Left lobe of liver (tissue), 2 donors: ENCODE measurements at places on chromosomes 2 and 18.

DNA sequence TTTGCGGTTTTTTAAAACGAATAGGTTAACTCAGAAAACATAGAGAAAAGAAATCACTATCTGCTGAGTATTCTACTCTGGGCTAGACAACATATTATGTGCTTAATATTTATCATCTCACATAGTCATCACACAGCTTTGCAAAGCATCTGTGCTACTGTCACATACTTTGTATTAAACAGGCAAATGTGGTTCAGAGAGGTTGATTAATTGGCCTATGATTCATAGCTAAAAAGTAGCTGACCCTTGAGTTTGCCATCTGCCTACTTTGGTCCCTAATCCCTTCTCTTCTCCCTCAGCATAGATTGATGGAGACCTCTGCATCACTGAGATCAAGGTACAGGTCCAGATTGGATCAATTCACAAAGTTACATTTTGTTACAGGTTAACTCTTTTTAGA is 21.4 kb downstream of the ANKRD30B start:
- no peak for DNase-seq

DNA sequence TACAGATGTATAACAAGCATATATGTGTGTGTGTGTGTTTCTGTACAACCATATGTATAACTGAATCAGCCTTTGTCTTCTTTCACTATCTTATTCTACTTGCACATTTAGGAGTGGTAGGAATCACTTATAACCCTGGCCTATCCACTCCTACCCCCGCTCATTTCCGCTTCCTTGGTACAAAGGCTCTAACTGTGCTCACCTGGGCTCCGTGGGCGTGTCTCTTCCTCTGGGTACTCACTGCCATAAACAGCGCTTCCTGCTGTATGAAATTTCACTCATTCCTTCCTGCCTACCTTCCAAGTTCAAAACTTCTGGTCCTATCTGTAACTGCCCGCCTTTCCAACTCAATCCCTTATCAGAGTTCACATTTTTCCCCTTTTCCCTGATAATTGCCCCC is 815.5 kb downstream of the EPHA4 start:
- DNase-seq: no peak

DNA sequence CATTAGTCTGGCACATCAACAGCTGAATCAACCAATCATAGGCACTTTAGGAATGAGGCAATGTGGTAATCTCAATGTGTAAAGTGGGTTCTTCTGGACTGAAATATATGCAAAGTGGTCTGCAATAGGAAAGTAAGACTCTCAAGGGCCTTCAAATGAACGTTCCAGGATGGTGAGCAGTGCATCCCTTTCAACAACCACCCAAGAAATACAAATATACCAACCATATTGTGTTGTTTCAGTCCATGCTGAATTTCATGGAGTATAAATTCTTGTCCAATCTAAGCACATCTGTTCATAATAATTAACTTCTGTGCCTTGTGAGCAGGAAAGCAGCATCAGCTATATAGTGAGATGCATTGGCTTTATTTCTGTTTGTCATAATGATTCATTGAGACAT is 556.2 kb downstream of the THSD7B start:
- no peak for DNase-seq

DNA sequence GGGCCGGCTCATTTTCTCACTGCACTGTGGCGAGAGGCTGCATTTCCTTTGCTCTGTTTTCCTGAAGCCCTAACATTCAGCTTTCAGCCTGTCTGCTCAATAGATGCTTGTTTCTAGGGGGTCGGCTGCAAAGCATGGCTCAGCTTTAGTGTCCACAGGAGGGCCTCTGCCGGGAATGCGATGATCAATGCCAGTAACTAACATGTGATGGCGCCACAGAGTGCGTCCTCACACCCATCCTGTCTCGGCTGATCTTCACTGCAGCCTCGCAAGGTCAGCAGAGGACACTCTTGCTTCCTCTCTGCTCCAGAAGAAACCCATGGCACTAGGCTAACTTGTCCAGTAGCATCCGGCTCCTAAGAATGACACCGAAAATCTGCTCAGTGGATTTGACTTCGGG is 156.4 kb upstream of the PXDN start:
- no peak for DNase-seq

DNA sequence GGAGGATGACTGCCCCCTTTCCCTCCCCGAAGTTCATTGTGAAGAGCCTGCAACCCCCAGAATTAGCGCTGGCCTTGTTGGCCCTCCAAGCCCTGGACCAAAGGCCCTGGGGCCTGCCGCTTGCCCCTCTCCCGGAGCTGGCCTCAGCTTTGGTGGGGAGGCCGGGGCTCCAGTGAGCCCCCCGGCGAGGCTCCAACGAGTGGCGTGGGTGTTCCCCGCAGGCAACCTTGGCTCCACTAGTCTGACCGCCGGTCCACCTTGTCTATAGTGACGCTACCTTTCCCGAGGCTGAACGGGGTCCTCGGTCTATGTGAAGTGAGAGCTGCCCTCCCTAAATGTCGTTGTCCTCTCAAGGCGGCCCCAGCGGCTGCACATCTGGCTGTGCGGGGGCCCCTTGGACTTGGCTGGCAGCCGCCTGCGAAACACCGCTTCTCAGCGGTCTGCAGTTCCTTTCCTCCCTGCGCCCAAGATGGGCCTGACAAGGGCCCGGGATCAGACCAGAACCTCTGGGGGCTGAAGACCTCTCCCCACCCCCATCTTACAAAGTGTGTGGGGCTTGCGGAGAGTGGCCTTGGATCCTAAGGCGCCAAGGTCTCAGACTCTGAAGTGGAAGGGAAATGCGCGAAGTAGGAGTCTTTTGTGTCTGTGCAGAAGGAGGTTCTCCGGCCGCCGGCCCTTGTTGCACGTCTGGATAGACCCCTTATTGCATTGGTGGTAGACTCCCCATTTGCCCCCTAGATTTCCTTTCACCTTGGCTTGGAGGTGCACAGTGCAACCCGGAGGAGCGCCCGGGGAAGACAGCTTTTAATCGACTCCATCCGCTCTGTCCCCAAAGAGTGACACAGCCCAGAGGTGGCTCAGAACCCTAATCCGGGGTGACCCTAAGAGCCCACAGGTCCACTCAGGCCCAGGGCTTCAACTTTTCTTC is 3.9 kb upstream of the HOXD10 start:
- DNase-seq: no peak

- DNase-seq: no peak
Measured at GRCh38 chr2:25063876-25064660, 22.2 kb downstream of the EFR3B start.

- DNase-seq: no peak
Measured at GRCh38 chr2:238808761-238809160, 39.1 kb upstream of the TWIST2 start.

DNA sequence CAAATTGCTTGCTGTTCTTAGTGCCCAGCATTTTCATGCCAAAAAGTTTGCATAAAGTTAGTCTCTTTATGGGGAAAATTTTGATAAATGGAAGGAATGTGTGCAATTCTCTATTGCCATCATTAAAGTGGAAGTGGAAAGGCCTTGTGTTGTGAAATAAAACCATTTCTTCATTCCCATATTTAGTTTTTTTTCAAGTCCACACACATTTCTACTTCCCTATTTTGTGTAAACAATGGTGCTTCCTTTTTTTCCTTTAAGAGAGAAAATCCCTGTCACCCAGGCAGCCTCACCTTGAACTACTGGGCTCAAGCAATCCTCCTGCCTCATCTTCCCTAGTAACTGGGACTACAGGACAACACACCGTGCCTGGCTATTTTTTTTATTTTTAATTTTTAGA is 42.3 kb upstream of the NCOA1 start:
- DNase-seq: no peak

DNA sequence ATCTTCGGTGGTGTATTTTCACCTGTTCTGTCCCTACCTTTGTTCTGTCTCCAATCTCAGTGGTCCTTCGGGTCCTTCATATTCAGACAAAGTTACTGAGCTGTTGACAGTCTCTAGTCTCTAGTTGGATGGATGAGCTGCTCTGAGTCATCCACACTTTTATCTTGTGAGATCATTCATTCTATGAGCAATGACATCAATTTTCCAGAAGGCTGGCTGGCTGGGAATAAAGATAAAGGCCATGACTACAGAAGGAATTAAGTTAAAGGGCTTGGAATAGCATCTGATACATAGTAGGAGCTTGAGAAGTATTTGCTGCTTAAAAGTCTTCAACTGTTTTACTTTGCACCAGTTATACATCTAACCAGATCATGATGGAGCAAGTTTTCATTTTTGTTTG is 43.1 kb upstream of the SLC39A10 start:
- DNase-seq: no peak

DNA sequence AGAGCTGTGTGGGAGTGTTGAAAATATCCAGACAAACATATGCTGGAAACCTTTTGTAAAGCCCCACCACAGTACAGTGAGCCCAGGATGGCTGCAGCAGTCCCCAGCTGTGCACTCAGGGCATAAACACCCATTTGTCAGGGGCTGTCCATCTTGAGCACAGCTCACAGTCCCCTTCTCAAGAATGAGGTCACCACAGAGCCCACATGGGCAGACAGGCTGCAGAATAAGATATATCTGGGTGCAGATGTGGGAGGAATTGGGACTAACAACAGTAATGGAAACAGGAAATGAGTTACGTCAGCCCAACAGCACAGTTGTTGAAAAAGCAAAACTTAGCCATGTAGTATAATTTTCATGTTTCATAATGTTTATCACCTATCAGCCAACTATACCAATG is 219.6 kb downstream of the ETAA1 start:
- no peak for DNase-seq

GRCh38 chr2:120602251-120602650 is 133.4 kb upstream of the GLI2 start:
- DNase-seq: no peak

- no peak for DNase-seq
Measured at GRCh38 chr2:152443771-152444170, 108.8 kb downstream of the FMNL2 start.

GRCh38 chr2:173150087-173150486 is 74.4 kb downstream of the MAP3K20 start:
- DNase-seq: no peak

DNA sequence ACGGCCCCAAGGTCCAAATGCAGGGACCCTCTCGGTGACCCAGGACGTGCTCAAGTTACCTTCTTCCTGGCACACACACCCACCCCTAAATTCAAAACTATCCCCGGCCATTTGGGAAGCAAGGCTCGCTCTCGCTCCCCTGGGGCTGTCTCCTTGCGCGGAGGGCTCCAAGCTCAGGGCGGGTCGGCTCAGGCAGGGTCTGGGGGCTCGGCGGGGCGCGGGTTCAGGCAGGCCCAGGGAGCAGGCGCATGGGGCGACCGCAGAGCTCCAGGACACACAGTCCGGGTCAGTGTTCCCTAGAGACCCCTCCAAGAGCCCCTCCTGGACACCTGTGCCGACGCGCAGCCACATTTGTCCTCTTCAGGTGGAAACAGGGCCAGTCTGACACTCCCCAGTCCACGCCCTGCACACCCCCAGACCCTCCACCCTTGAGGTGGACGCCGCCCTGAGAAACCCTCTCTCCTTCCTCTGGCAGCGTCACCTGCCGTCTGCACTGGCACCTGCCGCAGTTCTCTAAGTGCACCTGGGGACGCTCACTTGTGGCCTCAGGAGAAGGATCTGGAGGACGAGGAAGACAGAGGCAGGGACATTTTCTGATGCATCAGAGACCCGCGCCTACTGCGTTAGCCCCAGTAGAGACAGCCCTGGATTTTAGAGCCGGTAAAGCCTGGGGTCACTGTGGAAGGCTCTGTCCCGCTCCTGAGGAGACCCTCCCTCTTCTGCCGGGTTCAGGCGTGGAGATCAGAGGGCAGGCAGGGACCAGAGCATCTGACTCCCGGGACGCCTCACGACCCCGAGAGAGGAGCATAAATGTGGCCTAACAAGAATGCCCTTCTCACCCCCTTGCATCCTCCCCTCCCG is 138.8 kb downstream of the TWIST2 start:
- no peak for DNase-seq

DNA sequence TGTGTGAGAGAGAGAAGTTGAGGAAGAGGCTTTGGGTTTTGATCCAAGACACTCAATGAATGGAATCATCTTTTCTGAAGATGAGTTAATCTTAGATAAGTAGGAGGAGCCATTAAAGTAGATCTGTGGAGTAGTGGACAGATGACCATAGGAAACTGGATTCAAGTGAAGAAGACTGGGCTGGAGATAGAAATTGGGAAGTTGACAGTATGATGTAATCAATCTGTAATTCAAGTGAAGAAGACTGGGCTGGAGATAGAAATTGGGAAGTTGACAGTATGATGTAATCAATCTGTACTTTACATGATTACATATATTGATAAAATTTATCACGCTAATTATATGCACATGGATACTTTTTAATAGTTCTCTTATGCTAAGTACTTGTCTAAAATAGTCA is 92.8 kb downstream of the PHLPP1 start:
- DNase-seq: no peak

GRCh38 chr2:5923957-5924945 is 232.1 kb downstream of the SOX11 start:
- DNase-seq: no peak

- no peak for DNase-seq
Measured at GRCh38 chr2:97645112-97645694, 659 bp upstream of the COX5B start.

DNA sequence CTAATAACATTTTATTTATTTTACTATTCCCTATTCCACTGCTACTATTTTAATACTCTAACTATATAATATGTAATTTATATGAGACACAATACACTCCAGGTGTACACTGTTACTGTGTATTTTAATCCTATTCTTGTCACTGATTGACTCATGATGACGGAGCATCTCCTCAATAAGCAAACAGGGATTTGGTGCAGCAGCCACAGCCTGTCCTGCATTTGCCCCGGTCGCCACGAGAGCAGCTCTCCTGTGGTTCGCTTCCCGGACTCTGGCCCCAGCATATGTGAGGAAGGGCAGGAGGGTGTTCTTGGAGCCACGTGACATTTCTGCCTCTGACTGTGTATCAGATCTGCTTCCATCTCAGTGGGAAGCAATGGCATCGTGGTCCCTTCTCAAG is 74.1 kb upstream of the PXDN start:
- no peak for DNase-seq
